ENCODE measurements at places on chromosomes 6 and 20.

DNA sequence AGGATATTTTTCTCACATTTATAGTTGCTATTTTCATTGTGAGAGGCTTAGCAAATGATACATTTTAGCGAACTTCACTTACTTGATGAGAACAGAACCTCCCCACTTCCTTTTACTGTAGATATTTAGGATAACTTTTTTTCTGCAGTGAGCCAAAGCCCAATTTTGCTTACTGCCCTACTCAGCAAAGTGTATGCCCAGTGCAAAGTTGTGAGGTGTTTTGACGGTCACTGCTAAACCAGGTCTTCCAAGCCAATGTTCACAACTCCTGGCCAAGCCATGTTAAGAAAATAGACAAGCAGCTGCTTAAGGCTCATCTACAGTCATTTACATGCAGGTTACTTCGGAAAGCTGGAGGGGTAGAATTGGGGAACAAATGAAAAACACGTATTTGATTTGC, 144.8 kb downstream of the ADGRG6 start:
- DNase-seq = no peak

GRCh38 chr6:36343109-36343680, 6.5 kb upstream of the BNIP5 start:
- DNase-seq = no peak

DNA sequence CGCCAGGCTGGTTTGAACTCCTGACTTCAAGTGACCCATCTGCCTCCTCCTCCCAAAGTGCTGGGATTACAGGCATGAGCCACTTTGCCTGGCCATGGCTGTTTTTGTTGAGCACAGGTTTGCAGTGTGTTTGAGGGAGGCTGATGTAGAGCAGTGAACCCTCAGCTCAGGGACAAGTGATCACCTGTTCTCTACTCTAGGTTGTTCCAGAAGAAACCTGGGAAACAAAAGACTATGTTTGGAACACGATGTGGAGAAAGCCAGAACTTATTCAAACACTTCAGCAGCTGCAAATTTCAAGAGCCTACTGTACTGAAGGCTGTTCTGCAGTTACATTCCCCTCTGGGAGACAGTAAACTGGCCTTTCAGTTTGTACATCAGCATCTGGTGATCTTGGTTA, 4.7 kb downstream of the TULP1 start:
- DNase-seq = no peak

DNA sequence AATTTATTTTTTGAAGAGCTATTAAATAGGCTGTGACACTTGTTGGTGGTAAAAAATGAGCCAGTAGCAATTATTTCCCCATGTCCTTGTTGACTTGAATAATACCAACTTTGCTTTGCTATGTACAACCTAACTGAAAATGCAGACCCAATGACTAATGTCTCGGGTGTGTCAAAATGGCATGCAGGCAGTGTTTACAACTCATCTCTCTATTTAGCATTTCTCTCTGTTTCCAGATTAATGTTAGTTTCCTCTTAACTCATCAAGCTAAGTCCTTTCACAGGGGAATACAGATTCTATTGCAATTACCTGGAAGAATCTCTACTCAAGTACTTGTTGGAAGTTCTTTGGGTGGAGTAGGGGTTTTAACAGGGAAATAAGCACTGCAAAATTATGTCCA, 504.4 kb downstream of the BCKDHB start:
- DNase-seq = no peak

- no peak for DNase-seq
Observed at GRCh38 chr20:35734777-35735649, 7.0 kb downstream of the RBM39 start.

DNA sequence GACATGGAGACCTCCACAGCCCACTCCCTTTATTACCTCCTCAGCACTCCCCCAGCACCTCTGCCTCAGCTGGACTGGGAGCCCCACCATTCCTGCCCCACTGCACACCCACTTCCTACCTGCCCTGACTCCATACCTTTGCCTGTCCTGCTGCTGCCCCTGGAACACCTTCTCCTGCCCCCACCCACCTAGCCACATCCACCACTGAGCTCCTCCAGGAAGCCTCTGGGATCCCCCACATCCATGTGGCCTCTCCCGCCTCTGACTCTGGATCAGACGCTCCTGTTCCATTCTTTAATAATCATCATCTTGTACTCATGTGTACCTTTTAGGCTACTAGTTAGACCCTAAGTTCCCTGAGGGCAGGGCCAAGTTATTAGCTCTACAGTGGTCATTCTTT, 2.2 kb upstream of the SDCBP2 start:
- no peak for DNase-seq

GRCh38 chr6:30696432-30696831, 5.6 kb upstream of the NRM start:
- DNase-seq = no peak

DNA sequence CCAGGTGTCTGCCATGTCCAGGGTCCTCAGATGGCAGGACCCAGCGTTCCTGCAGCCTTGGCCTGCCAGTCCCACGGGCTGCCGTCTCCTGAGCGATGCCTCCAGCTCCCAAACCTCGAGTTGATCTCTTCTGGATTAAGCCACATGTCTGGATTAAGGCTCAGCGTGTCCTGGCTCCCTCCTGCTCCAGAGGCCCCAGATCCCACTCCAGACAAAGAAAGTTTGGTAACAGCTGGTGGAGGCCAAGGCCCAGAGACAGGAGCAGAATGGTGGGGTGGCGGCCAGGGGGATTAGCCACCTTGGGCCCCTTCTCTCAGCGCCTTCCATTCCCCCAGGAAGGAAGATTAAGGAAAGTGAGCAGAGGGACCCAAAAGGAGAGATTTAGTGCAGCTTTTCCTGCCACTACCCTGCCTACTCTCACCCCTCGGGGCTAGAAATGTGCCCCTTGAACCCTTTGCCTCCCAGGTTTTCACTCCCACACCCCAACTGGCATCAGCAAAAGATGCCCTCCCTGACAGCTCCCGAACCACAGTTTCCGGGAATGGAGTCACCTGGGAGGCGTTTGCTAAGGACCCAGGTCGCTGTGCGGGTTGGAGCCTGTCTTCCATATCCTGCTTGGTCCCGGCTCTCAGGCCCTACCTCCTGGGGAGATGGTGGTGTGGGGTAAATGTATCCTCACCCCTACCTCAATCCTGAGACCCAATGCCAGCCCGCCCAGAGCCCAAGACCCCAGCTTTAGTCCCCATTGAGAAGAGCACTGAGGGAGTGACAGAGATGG, 6.9 kb downstream of the SPDEF start:
- no peak for DNase-seq

DNA sequence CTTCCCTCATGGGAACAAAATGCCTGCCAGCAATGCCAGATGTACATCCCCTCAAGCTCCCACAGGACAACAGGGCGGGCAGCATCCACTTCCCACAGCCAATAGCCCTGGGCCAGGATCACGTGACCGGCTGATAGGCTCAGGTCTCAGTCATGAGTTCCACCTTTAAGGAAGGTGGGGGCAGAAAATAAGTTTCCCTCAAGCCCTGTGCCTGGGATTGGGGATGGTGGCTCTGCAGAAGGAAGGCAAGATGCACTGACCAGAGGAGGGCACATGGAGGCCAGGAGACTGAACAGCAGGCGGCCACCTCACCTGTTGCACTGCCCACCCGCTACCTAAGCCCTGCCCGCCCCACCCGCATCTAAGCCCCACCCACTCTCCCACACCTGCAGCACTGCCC, 149.1 kb downstream of the BMP7 start:
- DNase-seq = no peak

DNA sequence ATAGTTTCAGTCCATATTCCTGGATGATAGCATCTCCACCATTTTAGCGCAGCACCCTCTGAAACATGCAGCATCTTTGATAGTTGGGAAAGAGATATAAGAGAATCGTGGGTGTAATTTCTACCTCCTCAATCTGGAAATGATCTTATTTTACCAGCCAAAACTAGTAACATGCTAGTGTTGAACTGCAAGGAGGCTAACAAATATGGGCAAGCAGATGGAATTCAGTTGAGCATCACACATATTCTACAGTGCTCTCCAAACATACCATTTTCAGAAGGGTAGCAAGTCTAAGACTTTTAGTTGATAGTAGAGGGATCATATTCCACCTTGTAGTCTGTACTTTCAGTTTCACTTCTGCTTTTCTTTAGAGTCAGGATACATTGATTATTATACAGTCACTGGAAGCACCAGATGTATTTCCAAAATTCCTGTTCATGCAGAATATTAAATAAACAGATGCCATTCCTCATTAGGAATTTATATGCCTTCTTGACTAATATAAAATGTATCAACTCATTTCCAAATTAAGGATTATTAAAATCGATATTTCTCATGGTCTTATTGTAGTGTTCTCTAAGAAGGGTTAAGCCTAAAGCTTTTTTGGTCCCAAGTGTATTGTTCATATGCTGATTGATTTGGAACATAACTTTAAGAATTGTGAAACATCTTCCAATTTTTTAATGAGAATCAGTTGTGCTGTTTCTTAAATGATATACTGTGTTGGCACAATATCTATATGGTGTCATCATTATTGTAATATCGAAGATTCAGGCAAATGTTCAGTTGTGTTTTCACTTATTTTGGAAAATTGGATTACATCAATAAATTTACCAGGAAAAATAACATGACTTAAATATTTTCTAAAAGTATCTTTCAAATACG, 362.0 kb downstream of the CENPW start:
- DNase-seq = no peak

DNA sequence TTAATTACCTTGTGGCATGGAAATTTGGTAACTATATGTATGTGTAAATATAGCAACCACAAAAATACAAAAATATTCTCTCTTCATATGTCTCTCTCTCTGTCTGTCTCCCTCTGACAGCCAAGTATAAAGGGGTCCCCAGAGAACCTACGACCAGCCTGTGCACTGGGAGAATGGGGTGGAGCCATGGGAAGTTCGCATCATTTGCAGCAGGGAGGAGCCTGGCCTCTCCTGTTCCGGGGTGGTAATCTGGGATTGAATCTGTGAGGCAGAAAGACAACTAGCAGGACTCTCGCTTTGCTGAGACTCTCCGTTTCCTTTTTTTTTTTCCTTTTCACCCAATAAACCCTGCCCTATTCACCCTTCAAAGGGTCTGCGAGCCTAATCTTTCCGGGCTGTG, 1109.1 kb downstream of the HACE1 start:
- no peak for DNase-seq

GRCh38 chr20:835608-836045, 2.1 kb downstream of the FAM110A start:
- DNase-seq = no peak

DNA sequence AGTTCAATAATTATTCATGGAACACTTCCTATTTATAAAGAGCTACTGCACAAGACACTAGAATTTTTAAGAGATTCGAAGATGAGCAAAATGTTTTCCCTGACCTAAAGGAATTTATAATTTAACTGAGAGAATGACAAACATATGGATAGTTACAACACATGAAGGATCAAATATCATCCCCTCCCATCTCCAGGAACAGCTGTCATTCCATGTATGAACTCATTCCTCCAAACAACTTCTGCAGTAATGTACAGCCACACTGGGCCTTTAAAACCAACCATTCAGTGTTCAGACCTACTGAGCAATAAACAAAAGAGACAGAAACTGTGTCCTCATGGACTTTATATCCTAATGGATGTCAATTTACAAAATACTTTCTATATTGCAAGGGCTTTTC, 87.8 kb downstream of the KIF16B start:
- DNase-seq = no peak

GRCh38 chr6:111715321-111715720, 109.6 kb upstream of the TRAF3IP2 start:
- no peak for DNase-seq

DNA sequence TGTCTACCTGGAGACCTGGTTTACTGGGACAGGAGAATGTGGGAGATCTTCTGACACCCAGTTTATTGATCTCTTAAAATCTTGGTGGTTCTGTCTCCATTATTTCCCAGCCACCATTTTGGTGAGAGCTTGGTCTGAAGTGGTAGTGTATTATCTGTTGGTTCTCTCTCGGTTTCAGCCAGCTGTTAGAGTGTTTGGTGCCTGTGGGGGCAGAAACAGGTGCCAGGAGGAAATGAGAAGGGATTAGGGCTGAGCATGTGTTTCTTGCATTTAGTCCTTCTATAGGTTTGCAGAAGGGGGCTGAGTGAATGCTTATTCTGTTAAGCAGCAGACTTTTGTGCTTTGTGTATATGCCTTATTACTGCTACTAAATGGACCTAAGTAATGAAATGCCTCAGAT, 9.6 kb downstream of the JARID2 start:
- no peak for DNase-seq

DNA sequence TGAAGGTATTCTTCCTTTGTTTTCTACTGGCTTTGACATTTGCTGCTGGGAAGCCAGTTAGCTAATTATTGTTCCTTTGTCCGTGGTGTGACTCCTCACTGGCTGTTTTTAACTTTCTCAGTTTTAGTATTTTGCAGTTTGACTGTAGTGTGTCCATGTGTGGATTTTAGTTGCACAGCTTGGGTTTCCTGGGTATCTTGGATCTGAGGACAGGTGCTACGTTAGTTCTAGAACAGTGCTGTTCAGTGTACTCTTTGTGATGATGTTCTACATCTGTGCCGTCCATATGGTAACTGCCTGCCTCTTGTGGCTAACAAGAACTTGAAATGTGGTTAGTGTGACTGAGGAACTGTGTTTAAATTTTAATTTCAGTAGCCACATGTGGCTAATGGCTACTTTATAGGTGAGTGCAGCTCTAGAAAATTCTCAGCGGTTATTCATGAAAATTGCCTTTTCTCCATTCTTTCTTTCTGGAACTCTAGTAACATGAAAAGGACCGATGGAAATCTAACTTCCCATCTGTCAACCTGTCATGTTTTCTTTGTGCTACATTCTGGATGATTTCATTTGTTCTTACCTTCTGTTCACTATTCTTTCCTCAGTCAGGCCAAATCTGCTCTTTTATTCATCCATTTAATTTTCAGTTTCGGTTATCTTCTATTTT, 7.4 kb downstream of the SNX9 start:
- DNase-seq = no peak

DNA sequence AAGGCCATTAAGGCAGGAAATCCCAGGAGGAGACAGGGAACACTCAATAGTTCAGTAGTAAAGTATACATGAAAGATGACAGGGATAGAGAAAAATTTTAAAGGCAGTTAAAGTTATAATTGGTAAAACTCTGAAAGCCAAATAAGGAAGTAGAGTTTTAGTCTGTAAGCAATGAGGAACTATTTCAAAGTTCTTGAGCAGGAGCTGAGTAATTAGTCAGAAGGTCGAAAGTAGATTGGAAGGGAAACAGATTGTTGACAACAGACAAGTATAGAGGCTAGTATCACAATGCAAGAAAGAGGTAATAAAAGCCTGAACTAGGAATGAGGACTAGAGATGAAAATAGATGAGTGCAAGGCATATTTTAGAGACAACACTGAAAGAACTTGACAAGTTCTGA, 150.3 kb downstream of the CDK19 start:
- DNase-seq = no peak

DNA sequence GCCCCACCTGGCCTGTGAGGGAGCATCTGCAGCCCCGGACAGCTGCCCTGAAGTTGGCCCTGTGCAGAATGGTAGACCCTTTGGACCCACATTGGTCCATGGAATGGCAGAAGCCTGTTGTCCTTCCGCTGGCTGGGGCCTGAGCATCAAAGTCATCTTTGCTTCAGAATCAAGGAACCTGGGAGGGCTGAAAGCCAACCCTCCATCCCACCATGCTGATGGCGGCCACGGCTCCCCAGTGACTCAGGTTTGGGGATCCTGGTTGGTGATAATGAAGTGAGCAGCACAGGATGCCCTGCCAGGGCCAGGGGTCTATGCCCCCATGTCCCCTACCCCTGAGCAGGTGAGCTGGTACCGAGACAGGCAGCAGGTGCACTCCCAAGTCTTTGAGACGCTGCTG, 52.8 kb downstream of the YTHDF1 start:
- no peak for DNase-seq

GRCh38 chr20:19008497-19008896, 194.9 kb downstream of the SCP2D1 start:
- no peak for DNase-seq

Measured in stimulated activated CD4-positive, alpha-beta T cell treated with anti-CD3 and anti-CD28 coated beads, Interleukin-1b, Interleukin-23, amount 100 ng/mL, for 1 hour (primary cell).